Hepatocyte (in vitro differentiated cells): ENCODE measurements at places on chromosomes 4 and X. TPM values are rescaled to one million over a fixed set of nuclear protein-coding genes. Genes with fewer than 3 reads are reported as not detected.

- DNase-seq: peak; percentile 12
- no peaks in the 10 kb centered on the region for H3K36me3 ChIP-seq
- H3K4me1 ChIP-seq: no peaks in the 10 kb centered on the region
- no peak overlapping the region for H3K4me3 ChIP-seq
- H3K27me3 ChIP-seq: no peaks in the 10 kb centered on the region
These were observed 2.4 kb upstream of the RAB40AL start for GRCh38 chrX:102934624-102935023.

- no peaks in the 10 kb centered on the region for H3K4me1 ChIP-seq
- H3K4me3 ChIP-seq: no peak overlapping the region
- no peak overlapping the region for H3K27ac ChIP-seq
- peak; percentile 22 for DNase-seq
- H3K27me3 ChIP-seq: no peaks in the 10 kb centered on the region
- H3K36me3 ChIP-seq: no peaks in the 10 kb centered on the region
These were observed 242.8 kb downstream of the PCDH7 start for GRCh38 chr4:30962939-30963338.

- no peak overlapping the region for H3K27ac ChIP-seq
- no peak overlapping the region for H3K4me3 ChIP-seq
These were observed 219.1 kb downstream of the NR3C2 start for GRCh38 chr4:148222991-148223660.

GRCh38 chrX:12443534-12444098 is 305.3 kb downstream of the FRMPD4 start:
- H3K4me3 ChIP-seq: no peak overlapping the region
- no peak for DNase-seq
- H3K36me3 ChIP-seq: no peaks in the 10 kb centered on the region
- no peak overlapping the region for H3K27ac ChIP-seq
- H3K27me3 ChIP-seq: no peaks in the 10 kb centered on the region

DNA sequence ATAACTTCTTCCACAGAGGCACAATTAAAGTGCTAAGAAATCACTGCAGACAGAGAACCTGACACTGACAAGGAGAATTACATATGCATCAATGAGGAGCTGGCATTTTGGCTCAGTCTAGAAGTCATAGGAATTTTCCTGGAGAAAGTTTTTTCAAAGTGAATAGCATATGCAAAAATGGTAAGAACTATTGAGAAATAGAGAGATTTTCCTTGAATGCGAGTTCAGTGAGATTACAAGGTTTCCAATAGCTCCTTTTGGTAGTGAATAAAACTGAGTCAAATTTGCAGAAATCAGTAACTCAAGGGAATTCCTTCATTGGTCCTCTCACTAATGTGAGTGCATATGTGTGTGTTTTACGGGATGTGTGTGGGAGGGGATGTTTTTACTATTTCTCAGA is 557.5 kb downstream of the PPARGC1A start:
- no peaks in the 10 kb centered on the region for H3K36me3 ChIP-seq
- peaks cover 4% of the 10 kb centered on the region for H3K4me1 ChIP-seq
- H3K4me3 ChIP-seq: no peak overlapping the region
- no peak for DNase-seq
- no peak overlapping the region for H3K27ac ChIP-seq

- H3K36me3 ChIP-seq: no peaks in the 10 kb centered on the region
- H3K27ac ChIP-seq: peak overlapping the region; percentile 16
- peak; percentile 30 for DNase-seq
- H3K4me3 ChIP-seq: no peak overlapping the region
These were observed 72.6 kb upstream of the PPARGC1A start for GRCh38 chr4:23962462-23962861.

GRCh38 chrX:75642811-75643361 is 120.0 kb upstream of the ZDHHC15 start:
- no peak overlapping the region for H3K4me3 ChIP-seq
- no peaks in the 10 kb centered on the region for H3K36me3 ChIP-seq
- H3K27ac ChIP-seq: no peak overlapping the region
- H3K27me3 ChIP-seq: no peaks in the 10 kb centered on the region
- no peaks in the 10 kb centered on the region for H3K4me1 ChIP-seq

- peaks cover 13% of the 10 kb centered on the region for H3K4me1 ChIP-seq
- no peak for DNase-seq
- no peaks in the 10 kb centered on the region for H3K36me3 ChIP-seq
- H3K27me3 ChIP-seq: no peaks in the 10 kb centered on the region
These were observed 63.9 kb downstream of the TRMT44 start for GRCh38 chr4:8504279-8505007.

DNA sequence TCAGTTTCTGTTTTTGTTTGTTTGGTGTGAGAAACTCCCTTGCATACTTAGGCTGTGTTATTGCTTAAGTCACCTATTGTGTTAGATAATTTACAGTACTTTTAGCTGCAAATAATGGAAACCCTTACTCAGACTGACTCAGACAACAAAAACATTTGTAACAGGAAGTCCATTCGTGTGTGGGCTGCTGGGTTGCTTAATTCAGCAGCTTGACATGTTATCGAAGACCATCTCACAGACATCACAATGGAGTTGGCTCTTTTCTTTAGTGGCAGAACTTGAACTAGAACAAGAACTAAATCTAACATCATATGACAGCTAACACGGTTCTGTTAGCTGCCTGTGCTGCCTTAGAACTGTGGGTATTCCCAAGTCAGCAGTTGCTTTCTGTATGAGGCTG is 9.9 kb upstream of the GABRE start:
- H3K4me1 ChIP-seq: peaks cover 6% of the 10 kb centered on the region
- H3K36me3 ChIP-seq: no peaks in the 10 kb centered on the region
- no peak overlapping the region for H3K4me3 ChIP-seq
- H3K27ac ChIP-seq: no peak overlapping the region

DNA sequence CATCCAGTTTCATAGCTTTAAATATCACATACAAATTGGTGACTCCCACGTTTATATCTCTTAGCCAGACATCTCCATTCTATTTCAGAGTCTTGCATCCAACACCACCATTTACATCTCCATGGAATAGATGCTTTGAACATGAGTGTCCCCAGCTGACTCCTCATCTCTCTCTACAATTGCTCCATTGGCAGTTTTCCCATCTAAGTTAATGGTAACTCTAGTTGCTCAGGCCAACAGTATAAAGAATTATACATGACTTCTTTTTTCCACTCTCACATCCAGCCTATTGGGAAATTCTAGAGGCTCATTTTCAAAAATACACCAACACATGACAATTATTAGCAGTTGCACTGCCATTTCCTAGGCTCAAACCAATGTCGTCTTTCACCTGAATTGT is 388.2 kb downstream of the STIM2 start:
- no peak overlapping the region for H3K27ac ChIP-seq
- no peak overlapping the region for H3K4me3 ChIP-seq
- H3K36me3 ChIP-seq: no peaks in the 10 kb centered on the region
- no peaks in the 10 kb centered on the region for H3K4me1 ChIP-seq

GRCh38 chr4:148530114-148530513 is 87.9 kb upstream of the NR3C2 start:
- H3K4me1 ChIP-seq: no peaks in the 10 kb centered on the region
- no peak for DNase-seq

GRCh38 chrX:153875391-153876111 is 10.4 kb downstream of the L1CAM start:
- H3K4me1 ChIP-seq: no peaks in the 10 kb centered on the region
- H3K4me3 ChIP-seq: no peak overlapping the region
- H3K27ac ChIP-seq: no peak overlapping the region
- H3K27me3 ChIP-seq: no peaks in the 10 kb centered on the region
- DNase-seq: peak; percentile 64

DNA sequence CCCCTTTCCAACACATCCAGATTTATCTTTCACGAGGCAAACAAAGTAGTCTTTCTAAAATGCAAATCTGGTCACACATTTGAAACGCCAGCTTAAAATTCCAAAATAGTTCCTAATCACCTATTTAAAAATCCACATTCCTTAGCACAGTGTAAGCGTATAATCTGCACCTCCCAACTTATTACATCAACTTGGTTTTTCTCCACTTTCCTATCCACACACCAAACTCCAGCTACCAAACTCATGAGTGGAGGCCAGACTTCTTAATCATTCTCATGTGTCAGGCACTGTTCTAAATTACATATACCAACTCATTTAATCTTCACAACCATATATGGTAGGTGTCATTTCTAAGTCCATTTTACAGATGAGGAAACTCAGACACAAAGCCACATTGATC is 33.8 kb downstream of the ENOX2 start:
- H3K27ac ChIP-seq: no peak overlapping the region
- no peak for DNase-seq
- no peak overlapping the region for H3K4me3 ChIP-seq
- no peaks in the 10 kb centered on the region for H3K36me3 ChIP-seq
- H3K4me1 ChIP-seq: no peaks in the 10 kb centered on the region

DNA sequence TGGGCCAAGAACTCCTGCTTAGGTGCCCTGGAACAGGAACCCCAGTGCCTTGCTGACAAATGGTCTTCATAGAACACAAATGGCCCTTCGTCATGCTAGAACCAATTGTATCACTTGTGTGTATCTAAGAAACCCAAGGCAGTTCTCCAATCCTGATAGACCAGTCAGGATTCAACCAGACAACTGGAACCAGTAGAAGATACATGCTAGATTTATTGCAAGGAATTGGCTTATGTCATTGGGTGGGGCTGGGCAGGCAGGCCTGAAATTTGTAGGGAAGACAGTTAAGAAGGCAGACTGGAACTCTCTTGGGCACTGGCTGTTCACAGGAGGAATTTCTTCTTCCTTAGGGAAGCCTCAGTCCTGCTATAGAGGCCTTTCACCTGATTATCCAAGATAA is 17.0 kb upstream of the TBL1X start:
- H3K27ac ChIP-seq: no peak overlapping the region
- H3K27me3 ChIP-seq: no peaks in the 10 kb centered on the region
- H3K4me1 ChIP-seq: no peaks in the 10 kb centered on the region
- DNase-seq: no peak
- no peak overlapping the region for H3K4me3 ChIP-seq
- H3K36me3 ChIP-seq: no peaks in the 10 kb centered on the region

GRCh38 chrX:19875050-19875431 is 12.4 kb downstream of the SH3KBP1 start:
- no peaks in the 10 kb centered on the region for H3K27me3 ChIP-seq
- DNase-seq: no peak
- no peak overlapping the region for H3K4me3 ChIP-seq
- no peak overlapping the region for H3K27ac ChIP-seq
- H3K4me1 ChIP-seq: no peaks in the 10 kb centered on the region

DNA sequence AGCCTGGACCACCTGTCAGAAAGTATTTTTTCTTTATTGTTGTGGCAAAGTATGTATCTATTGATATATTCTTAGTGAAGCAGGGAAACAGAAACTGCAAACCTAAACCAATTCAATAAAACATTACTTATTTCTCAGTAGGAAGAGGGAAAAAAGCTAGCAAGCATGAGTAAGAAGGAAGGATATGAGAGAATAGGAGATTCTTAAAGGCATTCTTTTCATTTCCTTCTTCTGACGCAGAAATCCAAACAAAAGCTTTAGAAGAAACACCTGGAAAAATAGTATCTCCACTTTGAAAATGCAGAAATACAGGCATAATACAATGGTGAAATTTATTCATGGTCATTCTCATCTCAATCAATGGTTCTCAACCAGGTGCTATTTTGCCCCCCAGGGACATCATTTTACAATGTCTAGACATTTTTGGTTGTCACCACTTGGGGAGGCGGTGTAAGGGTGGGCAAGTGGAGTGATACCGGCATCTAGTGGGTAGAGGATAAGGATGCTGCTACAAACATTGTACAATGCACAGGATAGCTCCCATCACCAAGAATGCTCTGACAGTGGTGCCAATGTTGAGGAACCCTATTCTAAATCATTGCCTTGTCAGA is 21.7 kb upstream of the ATXN3L start:
- no peak overlapping the region for H3K4me3 ChIP-seq
- H3K27ac ChIP-seq: no peak overlapping the region
- no peaks in the 10 kb centered on the region for H3K36me3 ChIP-seq
- DNase-seq: no peak
- H3K27me3 ChIP-seq: no peaks in the 10 kb centered on the region
- H3K4me1 ChIP-seq: peaks cover 9% of the 10 kb centered on the region

GRCh38 chr4:7006411-7006810 is 36.8 kb upstream of the TADA2B start:
- peaks cover 4% of the 10 kb centered on the region for H3K4me1 ChIP-seq
- H3K27me3 ChIP-seq: no peaks in the 10 kb centered on the region
- H3K36me3 ChIP-seq: no peaks in the 10 kb centered on the region

- no peak for DNase-seq
- H3K36me3 ChIP-seq: no peaks in the 10 kb centered on the region
- no peak overlapping the region for H3K4me3 ChIP-seq
- H3K27ac ChIP-seq: no peak overlapping the region
- H3K27me3 ChIP-seq: no peaks in the 10 kb centered on the region
- no peaks in the 10 kb centered on the region for H3K4me1 ChIP-seq
These were observed 73.3 kb upstream of the SOD3 start for GRCh38 chr4:24722026-24722568.

DNA sequence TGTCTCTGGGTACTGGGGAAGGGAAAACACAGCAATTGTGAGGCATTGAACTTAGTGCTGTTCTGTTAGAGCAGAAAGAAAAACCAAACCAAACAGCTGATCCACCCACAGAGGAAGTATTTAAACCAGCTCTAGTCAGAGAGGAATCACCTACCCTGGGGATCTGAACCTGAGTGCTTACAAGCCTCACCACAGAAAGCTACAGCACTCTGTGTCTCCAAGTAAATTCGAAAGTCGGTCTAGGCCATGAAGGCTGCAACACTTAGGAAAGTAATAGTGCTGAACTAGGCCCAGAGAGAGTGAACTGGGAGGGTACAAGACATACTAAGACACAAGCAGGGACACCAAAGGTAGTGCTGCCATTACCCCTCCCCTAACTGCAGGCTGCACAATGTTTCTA is 142.2 kb upstream of the CXorf51A start:
- H3K27ac ChIP-seq: no peak overlapping the region
- H3K4me1 ChIP-seq: no peaks in the 10 kb centered on the region
- H3K4me3 ChIP-seq: no peak overlapping the region

GRCh38 chrX:38192007-38192810 is 28.5 kb downstream of the SRPX start:
- no peak overlapping the region for H3K4me3 ChIP-seq
- no peaks in the 10 kb centered on the region for H3K36me3 ChIP-seq
- no peak overlapping the region for H3K27ac ChIP-seq
- H3K4me1 ChIP-seq: no peaks in the 10 kb centered on the region
- no peak for DNase-seq

DNA sequence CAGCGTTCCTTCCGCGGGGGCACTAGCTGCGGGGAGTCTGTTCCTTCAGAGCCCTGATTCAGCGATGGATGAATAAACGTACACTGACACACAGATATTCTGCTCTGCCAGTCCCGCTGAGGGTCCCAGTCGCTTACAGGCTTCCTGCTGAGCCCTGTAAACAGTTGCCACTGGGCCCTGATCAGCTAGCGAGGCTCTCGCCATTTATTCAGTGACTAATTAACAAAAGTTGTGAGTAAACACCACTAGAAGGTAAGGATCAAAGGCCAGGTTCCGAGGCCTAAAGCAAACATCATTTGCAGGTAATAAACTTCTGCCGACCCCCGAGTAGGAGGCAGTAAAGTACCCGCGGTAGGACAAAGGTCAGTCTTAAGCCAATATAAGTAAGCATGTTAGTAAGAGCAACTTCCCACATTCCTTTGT is 442.6 kb upstream of the GALNT7 start:
- H3K27ac ChIP-seq: peak overlapping the region; percentile 90
- H3K4me3 ChIP-seq: no peak overlapping the region
- no peaks in the 10 kb centered on the region for H3K36me3 ChIP-seq

The UGT2B11 gene
- total RNA-seq: 17.1 and 19.5 TPM in 2 replicates

The TSPAN6 gene
- total RNA-seq: 134 and 146 TPM in 2 replicates

The USP26 gene
- total RNA-seq: 0.07 TPM in 1 of 2 replicates, not detected in the other

The SHROOM3 gene
- 58.8 and 63.1 TPM in 2 replicates for total RNA-seq

The MUC7 gene
- total RNA-seq: not detected in 2 replicates

The FAM236B gene
- not detected in 2 replicates for total RNA-seq

The HEPH gene
- 159 and 161 TPM in 2 replicates for total RNA-seq

The CT45A10 gene
- not detected in 2 replicates for total RNA-seq

The SULT1B1 gene
- total RNA-seq: 46.5 and 53.8 TPM in 2 replicates

The IRAK1 gene
- 44.1 TPM in 2 replicates for total RNA-seq

The TMEM271 gene
- not detected in 2 replicates for total RNA-seq

The NHSL2 gene
- total RNA-seq: 1.3 and 2.3 TPM in 2 replicates
